Effector CD4-positive, alpha-beta T cell (primary cell): ENCODE measurements at places on chromosomes 2 and 18.

- no peak for DNase-seq
These were observed 104.2 kb downstream of the TGIF1 start for GRCh38 chr18:3554091-3554601.

DNA sequence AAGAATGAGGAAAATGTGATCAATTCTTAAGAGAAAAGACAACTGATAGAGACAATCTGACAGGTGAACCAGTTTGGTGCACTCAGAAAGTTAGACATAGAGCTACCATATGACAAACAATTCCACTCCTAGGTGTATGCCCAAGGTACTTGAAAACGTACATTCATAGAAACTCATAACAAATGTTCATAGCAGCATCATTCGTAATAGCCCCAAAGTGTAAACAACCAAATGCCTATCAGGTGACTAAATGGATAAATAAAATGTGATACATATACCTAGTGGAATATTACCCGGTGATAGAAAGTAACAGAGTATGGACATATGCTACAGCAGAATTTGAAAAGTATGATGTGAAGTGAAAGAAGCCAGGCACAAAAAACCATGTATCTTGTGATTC, 149.3 kb upstream of the TRIB2 start:
- DNase-seq = no peak

DNA sequence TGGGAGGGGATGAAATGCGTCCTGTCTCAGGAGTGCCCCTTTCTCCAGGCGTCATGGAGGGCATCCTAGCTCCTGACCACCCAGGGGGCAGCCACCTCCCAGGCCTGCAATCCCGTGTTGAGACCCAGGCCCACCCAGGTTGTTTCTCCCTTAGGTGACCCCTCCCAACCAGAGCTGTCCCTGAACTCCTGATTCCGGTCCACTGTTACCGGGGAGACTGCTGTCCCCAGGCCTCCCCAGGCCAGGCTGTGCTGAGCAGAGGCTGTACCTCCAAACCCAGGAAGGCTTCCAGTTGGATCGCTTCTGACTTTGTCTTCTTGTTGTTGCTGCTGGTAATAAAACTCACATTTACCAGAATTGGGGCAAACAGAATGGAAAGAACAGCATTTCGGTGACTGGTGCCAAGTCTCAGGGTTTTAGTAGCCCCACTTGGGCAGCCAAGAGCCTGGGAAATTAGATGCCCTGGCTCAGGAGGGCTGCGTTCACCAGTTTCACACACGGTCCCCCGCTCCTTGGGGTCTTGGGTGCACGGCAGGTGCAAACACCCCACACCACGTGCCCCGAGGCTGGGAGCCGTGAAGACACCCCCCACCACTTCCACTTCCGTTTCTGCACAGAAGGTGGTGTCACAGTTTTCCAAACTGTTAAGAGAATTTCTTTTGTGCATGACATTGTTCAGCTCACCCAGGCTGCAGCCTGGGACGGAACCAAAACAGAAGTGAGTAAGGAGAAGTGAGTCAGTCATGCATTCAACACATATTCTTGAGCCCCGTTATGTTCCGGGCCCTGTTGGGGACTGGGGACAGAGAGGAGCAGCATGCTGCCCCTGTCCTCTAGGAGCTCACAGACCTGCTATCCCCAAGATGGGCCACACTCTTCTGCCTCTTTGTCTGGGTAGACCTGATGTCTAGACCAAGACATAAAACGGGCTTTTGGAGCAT, 29.4 kb downstream of the ITM2C start:
- DNase-seq = no peak

- no peak for DNase-seq
These were observed 208.1 kb upstream of the KLHL14 start for GRCh38 chr18:32980896-32981295.

- no peak for DNase-seq
These were observed 717.7 kb upstream of the PIK3C3 start for GRCh38 chr18:41237317-41237716.

DNA sequence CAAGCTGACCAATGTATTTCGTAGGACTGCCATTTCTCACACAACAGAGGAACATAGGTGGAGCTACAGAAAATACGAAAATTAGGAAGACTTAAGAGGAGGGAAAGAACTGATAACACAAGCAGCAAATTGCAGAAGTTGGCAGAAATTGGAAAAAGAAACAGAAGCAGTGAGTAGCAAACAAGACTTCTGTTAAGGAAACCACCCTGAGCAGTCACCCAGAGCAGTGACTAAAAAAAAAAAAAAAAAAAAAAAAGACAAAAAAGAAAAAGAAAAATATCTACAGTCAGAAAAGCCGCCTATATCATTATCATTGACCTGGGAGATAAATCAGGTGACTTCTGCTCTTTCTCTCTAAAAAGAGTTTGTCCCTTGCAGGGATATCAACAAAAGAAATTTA, 21.4 kb downstream of the STK17B start:
- DNase-seq = no peak

DNA sequence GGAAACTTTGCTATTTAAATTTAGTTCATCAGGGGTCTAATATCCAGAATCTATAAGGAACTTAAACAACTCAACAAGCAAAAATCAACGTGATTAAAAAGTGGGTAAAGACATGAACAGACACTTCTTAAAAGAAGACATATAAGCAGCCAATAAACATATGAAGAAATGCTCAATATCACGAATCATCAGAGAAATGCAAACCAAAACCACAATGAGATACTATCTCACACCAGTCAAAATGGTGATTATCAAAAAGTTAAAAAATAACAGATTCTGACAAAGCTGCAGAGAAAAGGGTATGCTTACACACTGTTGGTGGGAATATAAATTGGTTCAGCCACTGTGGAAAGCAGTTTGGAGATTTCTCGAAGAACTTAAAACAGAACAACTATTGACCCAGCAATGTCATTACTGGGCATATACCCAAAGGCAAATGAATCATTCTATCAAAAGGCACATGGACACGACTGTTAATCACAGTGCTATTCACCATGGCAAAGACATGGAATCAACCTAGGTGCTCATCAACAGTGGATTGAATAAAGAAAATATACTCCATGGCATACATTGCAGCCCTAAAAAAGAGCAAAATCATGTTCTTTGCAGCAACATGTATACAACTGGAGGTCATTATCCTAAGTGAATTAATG, 189.9 kb downstream of the SLC4A10 start:
- no peak for DNase-seq

DNA sequence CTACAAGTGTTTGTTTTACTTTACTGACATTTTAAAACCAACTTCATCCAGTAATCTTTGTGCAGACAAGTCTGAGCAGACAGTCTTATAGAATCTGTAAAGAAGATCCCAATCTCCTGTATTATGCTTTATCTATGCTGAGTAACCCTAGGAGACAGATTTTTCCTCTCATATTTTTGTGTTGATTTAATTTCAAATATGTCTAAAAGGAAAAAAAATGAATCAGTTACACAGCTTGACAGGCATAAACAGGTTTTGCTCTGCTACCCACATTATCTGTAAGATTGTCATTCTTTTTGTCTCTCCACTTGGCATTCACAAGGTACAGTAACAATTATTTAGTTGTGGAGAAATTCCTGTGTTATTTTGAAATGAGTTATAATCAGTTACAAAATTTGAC, 415.0 kb downstream of the NYAP2 start:
- no peak for DNase-seq

DNA sequence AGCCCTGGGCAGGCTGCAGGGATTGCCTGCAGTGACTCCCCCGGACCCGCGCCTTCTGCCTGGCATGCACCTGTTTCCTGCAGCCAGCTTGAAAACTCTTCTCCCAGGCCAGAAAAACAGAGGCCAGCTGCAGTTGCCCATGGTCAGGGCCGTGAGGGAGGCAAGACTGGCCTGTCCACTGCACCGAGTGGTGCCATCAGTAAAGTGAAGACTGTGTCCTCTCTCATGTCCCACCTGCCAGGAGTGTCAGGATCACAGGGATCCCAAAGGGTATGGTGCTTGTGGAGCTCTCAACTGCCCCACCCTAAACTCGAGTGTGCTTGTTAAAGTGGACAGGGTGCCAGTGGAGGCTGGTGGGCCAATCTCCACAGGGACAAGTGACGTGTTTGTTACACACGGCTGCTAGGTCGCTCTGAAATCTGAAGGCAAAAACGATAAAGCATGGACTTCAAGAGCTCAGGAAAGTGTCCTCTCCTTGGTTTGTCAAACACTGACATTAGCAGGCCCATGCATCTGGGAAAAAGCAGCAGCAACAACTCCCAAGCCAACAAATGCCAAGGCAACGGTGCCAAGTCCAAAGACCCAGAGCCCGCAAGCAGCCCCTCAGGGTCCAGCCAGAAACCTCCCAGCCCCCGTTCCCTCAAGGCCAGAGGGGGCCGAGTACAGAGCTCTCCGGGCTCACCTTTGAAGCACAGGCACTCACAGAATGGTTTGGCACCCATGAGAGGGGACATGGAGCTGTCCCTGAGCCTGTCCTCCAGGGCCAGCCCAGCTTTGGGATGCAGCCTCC, 213.2 kb downstream of the HDAC4 start:
- no peak for DNase-seq

DNA sequence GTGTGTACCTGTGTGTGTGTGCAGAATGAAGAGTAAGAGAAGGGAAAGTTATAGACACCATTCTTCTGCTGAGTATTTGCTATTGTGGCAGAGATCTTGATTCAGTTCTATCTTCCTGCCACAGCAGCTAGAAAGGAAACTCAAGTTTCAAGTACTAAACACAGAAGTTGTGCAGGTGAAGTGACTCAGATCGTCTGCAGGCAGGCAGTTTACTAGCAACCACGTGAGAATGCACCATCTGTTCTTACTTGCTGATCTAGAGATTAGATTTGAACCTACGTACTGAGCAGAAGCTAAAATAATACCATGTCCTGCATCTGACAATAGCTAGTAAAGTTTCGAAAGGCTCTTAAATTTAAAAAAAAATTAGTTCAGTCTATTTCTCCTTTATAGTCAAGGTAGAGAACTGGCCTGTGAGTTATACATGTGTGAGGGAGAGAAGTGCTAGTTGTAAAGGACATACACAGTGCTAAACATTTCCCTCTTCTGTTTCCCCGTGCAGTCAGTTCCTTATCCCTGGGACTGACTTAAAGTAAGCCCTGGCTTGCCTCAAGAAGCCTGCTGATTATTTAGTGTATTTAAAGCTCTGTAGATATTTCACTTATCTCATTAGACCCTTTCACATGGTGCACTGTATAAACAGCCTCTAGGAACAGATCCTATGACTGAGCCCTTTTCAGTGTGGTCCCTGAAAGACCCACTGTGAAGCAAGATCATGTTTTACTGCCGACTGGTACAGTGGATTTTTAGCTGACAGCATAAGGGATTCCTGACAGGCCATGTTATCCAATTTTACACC, 45.0 kb downstream of the SLC38A11 start:
- DNase-seq = no peak

GRCh38 chr18:45015788-45016128, 335.1 kb downstream of the SETBP1 start:
- no peak for DNase-seq

- no peak for DNase-seq
These were observed 67.7 kb downstream of the MCFD2 start for GRCh38 chr2:46847726-46848412.

DNA sequence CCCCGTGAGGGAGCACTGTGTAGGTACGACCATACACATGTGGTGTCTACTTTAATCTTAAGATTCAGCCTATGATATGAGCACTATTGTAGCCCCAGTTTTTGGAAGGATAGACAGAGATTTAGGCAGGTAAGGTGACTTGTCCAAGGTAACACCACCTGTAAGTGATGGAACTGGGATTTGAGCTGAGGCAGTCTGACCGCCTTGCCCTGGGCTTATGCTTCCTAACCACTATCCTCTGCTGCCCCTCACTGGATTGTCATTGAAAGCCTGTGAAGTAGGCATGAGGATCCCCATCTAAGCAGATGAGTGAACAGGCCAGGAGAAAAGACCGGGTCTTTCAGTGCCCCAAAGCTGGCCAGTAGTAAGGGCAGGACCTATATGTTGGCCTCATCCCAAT, 343.8 kb downstream of the CYRIA start:
- no peak for DNase-seq

DNA sequence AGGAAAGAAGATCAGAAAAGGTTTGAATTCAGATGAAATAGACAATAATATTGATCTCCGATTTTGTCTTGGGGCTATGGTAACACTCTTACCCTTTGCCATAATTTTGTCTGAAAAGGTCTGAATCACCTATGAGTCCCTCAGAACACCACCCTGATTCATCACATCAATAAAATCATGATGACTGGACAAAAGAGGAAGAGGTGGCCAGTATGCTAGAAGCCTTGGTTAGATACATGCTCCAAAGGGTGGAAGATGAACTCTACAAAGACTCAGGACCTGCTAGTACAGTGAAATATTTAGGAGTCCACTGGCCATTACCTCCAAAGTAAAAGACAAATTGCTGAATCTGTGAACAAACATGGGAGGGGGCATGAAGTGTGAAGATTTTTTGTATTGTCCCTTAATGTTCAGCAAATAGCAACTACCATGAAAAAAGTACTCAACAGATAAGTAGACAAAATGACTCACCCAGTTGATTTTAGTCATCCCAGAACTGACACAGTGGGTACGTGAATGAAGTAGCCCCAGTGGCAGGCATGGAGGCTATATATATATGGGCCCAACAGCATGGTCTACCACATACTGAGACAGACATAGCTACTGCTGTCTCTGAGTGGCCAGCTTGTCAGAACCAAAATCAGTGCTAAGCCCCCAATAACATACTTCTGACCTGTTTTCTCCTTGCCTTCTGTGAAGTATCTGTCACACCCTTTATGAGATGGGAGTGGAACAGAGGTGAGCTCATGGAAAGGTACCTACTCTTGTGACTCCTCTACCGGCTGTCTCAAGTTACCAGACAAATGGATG, 36.5 kb upstream of the GLS start:
- DNase-seq = no peak

DNA sequence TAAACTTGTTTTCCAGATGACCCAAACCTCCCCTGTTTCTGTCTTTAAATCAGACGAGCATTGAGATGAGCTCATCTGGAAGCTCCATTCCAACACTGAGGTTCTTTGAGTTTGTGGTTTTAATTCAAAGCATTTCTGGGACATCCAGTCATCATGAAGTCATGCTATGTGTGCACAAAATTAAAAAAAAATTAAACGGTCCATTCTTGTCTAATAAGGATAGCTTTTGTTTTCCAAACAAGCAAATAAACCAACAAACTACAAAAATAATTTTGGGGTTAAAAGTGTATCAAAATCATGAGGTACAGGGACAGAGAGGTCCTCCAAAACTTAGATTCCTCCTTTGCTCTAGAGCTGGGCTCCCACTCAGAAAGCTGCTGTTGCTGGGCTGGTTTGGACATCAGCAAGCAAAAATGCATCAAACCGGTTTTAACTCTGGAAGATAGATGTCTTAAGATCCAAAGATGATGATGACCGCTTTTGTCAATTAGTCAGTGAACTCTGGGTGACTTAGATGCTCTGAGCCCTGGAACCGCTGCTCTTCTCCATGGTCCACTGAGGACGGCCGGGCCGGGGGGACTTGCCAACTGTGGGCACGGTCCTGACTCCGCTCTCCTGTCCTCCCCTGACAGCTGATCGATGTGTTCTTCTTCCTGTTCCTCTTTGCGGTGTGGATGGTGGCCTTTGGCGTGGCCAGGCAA, 65.4 kb downstream of the TRPM8 start:
- DNase-seq = no peak

DNA sequence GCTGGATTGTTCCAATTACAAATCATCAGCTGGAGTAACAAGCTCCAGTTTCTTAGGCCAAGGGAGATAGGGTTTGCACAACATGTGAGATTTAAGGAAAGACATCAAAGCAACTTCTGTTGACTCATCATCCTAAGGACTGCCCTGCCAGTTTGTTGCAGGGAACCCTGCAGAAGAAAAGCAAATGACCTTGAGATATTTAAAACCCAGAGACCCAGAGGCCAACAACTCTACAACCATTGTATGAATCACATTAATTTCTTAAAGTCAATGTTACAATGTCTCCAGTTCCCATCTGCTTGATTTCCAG, 491.8 kb upstream of the ACVR2A start:
- DNase-seq = no peak
